ENCODE measurements at places on chromosomes 5 and 9.

DNA sequence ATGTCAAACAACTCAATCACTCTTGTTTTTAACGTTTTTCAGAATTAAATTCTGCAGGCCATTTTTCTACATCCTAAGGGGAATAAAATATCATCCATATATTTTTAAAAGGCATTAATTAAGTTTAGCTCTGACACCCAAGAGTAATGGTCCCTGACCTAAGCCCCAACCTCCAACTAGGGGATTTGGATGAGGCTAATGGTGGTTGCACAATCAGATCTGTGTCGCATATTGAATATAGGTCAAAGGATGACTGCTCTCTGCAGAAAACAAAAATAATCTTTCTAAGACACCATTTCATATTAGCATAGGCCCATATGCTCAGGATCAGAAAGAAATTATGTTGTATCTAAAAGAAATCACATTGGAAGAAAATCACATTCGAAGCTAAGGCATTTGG lies 20.7 kb downstream of the CDH6 start:
- no peak for DNase-seq

DNA sequence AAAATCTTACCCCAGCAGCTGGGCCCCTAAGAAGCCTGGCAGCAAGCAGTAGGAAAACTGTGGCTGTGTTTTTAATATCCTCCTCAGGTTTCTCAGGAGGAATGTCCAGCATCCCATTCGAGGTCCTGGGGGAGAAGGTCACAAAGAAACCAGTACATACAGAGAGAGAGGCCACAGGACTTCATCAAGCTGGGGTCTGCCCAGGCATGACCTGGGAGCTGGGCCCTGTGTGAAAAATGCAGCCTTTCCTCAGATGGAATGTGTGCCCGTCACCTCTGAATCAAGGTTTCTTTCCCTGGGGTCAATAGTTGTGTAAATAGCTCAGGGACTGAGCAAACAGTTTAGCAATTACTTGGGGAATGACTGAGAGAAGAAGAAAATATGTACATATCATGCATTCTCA lies 33.9 kb upstream of the RAD23B start:
- DNase-seq, result no peak

GRCh38 chr9:38110476-38110875 lies 41.4 kb upstream of the SHB start:
- no peak for DNase-seq

GRCh38 chr5:140235791-140236551 lies 61.0 kb downstream of the CYSTM1 start:
- no peak for DNase-seq

DNA sequence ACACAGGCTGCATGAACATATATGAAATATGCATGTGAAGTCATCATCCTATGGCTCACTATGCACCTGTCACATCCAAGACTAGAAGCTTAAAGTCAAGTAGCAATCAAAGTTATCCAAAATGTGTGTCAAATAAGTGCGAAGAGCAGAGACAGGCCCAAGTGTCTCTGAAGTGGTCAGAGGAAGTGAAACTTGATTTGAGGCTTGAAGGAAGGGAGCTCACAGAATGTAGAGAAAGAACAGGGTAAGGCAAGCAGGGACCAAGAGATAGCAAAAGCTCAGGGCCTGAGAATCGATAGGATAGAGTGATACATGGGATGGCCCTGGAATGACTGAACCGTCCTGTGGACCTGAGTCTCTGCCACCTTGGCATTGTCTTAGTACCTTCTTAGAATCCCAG lies 274.3 kb upstream of the TRPC7 start:
- DNase-seq, result no peak

DNA sequence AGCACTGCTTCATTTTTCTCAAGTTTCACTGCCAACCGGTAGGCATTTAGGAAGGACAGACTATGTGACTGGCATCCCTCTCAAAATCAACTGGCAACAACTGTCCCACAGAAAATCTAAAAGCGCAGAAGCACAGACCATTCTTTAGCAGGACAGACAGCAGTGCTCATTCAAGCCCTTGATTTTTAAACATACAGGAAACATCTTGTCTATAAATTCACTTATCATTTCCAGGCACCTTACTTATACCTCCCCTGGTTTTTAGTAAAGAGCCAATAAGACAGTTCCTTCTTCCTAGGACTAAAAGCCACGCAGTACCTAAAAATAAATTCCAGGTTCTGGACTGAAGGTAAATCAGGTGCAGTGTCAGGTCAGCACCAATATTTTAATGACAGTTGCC lies 343.2 kb upstream of the WWC1 start:
- DNase-seq, result no peak

DNA sequence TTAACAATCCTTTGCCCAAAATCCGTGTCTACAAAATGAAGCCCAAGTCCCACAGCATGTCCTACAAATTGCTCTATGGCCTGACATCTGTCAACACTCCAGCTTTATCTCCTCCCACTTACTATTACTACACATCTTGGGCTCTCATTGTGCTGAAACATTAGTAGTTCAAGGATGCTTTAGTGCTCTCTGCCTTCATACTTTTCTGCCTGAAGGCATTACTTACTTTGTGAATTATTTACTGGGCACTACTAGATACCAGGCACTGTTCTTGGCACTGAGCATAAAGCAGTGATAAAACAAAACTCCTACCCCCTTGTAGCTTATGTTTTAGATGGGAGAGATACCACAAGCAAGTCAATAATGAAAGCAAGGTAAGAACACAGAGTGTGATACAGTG lies 113.4 kb downstream of the TTLL11 start:
- no peak for DNase-seq

GRCh38 chr5:118095115-118095514 lies 893.2 kb downstream of the DTWD2 start:
- peak; percentile 1 for DNase-seq

- DNase-seq, result no peak
Observed at GRCh38 chr5:137095597-137095996, 403.5 kb downstream of the SPOCK1 start.
